NCI-H526 treated with DMSO at 0.1 percent for 48 hours (cell line): ENCODE measurements at places on chromosomes 1 and 21.

DNA sequence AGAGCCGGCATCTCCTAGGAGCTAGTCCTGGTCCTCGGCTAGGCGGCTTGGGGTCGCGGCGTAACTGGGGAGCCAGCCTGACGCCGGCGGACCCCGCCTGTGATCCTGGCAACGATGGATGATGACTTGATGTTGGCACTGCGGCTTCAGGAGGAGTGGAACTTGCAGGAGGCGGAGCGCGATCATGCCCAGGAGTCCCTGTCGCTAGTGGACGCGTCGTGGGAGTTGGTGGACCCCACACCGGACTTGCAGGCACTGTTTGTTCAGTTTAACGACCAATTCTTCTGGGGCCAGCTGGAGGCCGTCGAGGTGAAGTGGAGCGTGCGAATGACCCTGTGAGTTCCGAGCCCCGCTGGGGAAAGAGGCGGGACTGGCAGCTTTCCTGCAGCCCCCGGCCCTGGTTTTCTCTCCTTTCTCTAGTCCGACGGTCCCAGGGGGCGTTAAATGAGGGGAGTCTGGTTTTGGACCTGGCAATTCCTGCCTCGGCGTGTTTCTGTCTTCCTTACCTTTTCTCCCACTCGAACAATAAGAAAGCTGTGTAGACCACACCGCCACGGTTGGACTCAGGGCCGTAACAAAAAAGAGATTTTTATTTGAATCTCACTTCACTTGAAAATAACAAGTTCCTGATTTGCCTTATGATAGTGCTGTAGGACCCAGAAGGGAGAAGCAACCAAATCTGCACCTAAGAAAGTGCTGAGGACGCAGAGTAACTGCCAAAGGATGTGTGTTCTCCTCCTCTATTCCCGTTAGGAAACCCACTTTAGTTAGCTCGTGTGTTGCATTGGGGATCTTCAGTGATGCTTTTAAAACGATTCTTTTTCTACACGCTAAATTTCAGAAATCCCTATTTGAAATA, at the start of gene SPRTN:
SPRTN (plus strand) TSS at position 24 of the 859 bp plus-strand sequence; CDS start at position 115, 91 bp downstream.
- DNase-seq = no peak

- peak; percentile 17 for DNase-seq
Observed at GRCh38 chr1:157363660-157364140, 188.6 kb downstream of the FCRL5 start.

GRCh38 chr1:20227704-20228103, 41.4 kb upstream of the PLA2G2C start:
- no peak for DNase-seq

DNA sequence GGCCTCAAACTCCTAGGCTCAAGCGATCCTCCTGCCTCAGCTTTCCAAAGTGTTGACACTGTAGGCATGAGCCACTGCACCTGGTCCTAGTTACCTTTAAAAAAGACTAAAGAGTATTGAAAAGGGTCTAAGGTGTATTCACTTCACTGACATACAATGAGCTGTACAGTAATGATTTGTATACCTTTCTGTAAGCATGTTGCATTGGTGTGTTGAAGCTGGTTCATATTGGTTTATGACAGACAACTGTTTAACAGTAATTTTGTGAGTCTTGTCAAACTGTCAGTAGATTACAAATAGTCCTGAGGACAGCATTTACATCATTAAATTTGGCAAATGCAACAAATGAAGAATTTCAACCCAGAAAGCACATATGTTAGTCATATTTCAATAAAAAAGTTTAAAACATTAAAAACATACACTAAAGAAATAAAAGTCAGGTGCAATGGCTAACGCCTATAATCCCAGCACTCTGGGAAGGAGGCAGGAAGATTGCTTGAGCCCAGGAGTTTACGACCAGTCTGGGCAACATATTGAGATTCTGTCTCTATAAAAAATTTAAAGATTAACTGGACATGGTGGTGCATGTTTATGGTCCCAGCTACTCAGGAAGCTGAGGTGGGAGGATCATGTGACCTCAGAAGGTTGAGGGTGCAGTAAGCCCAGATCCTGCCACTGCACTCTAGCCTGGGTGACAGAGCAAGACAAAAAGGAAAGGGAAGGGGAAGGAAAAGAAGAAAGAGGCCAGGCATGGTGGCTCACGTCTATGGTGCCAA, 88.3 kb upstream of the HP1BP3 start:
- no peak for DNase-seq

DNA sequence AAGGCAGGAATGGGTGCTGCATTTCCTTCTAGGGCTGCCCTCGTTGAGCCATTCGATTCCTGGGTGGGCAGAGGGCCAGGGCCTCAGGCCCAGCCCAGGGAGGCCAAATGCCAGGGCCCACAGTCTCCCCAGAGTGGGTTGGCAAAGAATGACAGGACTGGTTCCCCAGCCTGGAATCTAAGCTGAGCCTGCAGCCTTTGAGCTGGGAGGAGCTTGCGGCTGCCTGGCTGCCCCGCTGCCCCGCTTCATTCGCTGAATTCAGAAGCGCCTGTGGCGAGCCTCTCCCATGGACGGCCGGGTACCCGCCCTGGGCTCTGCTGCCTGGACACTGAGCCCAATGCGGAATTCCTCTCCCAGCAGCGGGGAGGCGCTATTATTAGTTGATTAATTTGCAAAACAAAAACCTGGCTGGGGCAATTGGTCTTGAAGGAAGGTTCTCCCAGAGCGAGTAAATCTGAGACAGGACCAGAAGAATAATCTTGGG, 32.3 kb upstream of the TARDBP start:
- DNase-seq = no peak

DNA sequence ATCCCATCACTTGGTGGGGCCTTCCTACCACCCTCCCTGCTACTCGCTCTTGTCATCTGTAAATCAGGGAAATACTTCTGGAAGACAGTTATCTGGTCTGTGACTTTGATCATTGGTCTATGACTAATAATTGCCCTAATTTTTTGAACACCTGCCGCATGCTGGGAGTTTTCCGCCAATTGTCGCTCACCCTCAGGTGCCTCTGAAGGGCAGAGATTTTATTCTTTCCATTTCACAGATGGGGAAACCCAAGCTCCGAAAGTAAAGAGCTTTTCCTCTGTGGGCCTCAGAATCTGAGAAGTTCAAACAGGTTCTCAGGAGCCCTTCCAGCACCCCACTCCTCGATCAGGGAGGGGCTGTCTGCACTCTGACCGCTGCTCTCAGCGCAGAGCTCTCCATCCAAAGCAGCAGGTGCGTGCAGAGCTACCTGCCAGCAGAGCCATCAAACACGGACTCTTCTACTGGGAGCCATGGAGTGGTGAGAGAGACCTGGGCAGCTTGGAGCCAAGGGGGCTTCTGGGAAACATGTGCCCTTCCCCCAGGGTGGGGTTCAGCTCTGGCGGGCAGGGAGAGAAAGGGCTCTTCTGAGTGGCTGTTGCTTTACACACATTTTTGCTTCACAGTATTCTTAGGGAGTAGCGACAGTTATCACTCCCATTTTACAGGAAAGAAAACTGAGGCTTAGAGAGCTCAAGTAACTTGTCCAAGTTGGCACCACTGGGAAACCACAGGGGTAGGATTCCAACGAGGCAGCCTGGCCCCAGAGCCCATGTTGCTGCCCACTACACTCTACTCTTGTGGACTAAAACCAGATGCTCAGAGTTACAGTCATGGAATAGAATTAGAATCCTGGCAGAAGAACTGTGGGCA, 5.8 kb upstream of the RUNX3 start:
- DNase-seq = no peak

DNA sequence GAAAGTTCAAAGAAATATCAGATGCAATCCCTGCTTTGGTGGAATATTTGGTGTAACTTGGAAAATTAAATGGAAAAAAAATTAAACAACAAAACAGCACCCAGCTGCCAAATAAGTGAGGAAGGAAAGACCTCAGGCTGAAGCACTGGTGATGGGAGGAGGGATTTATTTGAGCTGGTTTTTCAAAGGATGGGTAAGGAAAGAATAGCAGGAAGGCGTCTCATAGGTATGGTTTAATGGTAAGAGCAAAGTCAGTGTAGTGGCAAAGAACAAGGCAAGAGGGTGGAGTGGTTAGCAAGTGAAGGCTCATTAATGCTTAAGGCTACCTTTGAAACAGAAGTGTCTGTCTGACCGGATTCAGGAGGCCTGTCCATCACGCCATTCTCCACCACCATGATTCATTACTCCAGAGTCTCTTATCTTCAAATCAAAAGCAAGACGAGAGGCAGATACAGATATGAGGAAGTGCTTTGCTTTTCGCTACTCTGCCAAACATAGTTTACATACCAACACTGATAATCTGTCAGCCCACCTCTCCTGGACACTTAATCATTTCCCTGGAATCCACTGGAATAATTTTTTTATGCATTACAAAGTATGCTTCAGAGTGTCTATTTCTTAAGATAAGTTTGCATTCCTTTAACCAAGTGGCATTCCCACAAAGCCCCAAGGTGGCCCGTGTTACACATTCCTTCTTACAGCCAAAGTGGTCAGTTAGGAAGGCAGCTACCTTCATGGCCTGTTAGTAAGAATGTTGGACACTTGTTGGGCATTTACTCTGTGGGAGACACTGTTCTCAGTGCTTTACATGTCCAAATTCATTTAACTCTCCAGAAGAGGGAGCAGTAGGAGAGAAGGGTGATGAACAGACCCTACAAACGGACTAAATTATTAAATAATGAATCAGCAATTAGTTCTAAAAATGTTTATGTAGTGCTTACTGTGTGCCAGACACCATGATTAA, 146.6 kb downstream of the ROR1 start:
- no peak for DNase-seq

DNA sequence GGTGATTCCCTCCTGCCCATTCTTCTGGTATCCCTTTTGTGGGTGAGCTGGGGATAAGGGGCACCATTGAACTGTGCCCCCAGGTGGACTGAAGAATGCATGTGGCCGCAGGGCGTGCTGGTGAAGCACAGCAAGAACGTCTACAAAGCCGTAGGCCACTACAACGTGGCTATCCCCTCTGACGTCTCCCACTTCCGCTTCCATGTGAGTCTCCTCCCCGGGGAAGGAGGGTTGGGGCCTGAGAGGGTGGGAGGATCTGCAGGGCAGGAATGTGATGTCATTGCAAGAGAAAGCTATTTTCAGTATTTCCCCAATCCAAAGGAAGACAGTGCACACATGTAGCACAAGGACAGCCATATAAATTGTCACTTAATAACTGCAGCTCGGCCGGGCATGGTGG, 7.5 kb upstream of the KPNA6 start:
- DNase-seq = no peak

DNA sequence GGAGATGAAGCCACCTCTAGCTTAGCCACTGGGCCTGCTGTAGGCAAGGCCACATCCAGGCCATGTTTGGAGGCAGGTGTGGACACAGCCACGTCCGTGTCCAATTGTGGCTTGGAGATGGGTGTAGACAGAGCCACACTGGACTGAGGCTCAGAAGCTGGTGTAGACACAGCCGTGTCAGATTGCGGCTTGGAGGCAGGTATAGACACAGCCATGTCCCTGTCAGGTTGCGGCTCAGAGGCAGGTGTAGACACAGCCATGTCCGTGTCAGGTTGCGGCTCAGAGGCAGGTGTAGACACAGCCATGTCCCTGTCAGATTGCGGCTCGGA, 2.2 kb downstream of the PERM1 start:
- no peak for DNase-seq

GRCh38 chr21:38908537-38908936, 102.8 kb downstream of the ETS2 start:
- no peak for DNase-seq

GRCh38 chr1:22139817-22140216, 3.1 kb downstream of the WNT4 start:
- no peak for DNase-seq
